ENCODE measurements at places on chromosomes 7 and 10.

DNA sequence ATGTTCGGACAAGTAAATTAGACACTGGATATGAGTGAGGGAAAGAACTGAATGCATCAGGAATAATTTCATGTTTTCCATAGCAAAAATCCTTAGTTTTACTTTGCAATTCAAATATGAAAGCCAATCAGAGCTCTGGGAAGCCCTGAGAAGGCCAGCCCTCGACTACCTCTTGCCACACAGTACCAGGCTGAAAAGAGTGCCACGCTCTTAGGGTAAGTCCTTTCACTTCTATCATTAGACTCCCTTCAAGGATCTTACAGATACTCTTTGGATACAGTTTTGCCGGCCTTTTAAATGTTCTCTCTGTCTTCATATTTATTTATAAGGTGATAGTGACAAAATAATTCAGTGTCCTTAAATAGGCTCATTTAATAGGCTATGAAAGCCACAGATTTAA, 1.9 kb downstream of the COBL start:
- no peak for DNase-seq

GRCh38 chr10:120415709-120416330, 41.2 kb upstream of the PLPP4 start:
- DNase-seq, result no peak

GRCh38 chr7:134548877-134549276, at the start of gene AKR1B15:
Gene AKR1B15 (plus strand): TSS chr7:134549110. CDS start chr7:134564620, 15,510 bp downstream.
- DNase-seq, result peak; percentile 91

GRCh38 chr7:1725766-1726630, 55.9 kb downstream of the ELFN1 start:
- DNase-seq, result no peak

GRCh38 chr7:71566991-71567390, 435.0 kb downstream of the GALNT17 start:
- DNase-seq, result no peak

DNA sequence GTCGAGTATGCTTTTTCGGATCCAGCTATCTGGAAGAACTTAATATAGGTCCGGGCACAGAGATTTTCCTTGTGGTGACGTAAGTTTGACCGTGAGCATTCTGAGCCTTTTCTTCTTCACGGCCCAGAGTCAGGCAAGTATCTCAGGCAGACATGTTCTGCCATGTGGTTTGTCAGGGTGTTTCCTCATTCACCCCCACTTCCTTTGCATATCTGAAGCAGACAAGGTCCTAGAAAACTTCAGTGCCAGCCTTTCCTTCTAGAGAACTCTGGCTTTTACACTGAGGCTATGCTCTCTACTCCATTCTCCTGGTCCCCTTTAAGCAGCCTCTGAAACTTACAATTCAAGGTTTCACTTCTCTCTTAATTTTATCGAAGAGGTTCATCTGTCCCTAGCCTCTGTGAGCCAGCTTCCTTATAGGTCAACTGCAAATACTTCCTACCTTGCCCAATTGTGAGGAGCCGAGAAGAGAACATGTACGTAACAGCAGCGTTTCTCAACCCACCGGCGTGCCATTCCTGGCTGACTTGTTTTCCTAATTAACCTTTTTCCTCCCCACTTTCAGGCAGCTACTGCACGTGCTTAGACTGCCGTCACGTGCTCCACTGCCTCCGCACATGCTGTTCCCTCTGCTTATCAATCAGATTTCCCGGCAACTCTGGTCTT, 47.3 kb downstream of the CDCA7L start:
- peak; percentile 51 for DNase-seq

GRCh38 chr10:109467551-109467950, 455.8 kb downstream of the XPNPEP1 start:
- no peak for DNase-seq

DNA sequence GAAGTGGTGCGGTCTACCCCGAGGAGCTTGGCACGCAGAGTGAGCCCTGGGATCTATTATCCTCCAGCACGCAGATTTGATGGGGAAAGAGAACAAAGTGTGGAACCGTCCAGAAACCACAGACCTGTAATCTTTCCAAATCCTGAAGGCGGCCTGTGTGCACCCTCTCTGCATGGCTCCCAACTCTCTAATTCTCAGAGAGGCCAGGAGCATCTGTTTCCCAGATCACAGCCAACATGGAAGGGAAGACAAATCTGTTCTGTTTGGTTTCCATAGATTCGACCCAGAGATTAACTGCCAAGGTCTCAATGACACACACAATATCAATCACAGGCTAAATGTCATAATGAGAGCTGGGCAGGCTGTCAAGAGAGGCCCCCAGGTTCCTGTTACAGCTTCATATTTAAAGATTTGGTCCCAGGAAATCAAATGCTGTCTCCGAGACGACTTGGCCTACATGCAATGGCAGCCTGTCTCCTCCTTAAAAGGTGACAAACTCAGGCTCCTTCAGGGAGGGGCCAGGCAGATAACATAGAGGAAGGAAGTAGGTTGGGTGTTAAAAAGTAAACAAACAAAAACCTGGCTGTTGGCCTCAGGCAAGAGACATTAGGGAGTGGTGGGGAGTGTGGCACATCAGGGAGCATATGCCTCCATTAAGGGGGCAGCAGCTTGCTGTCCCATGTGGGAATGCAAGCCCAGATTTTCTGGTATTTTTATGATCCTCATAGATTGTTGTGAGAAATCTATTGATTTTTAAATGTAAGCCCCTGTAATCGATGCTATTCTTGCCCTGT, 48.8 kb upstream of the SAMD8 start:
- DNase-seq, result no peak

- DNase-seq, result no peak
Measured at GRCh38 chr10:121240011-121240410, 358.2 kb downstream of the FGFR2 start.

GRCh38 chr7:92747041-92747835, 89.1 kb downstream of the CDK6 start:
- no peak for DNase-seq

DNA sequence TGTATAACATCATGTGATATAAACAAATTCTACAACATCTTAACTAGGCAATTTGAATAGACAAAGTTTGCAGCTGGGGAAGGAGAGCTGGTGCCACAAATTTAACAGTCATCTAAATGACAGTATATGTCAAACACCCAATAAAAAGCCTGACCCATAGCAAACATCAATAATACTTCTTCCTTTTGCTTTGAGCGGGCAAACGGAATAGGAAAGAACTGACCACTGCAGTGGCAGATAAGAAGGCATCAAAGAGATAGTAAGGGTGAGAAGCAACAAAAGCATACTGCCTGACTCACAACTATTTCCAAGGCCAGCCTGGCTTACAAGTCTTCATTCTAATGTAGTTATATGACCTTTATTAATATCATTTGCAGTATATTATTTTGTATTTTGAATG, 99.9 kb downstream of the LRRN3 start:
- DNase-seq, result no peak

- DNase-seq, result no peak
Measured at GRCh38 chr10:33272635-33273034, 61.8 kb downstream of the NRP1 start.

- no peak for DNase-seq
Measured at GRCh38 chr10:12980713-12981306, 20.7 kb downstream of the CCDC3 start.

DNA sequence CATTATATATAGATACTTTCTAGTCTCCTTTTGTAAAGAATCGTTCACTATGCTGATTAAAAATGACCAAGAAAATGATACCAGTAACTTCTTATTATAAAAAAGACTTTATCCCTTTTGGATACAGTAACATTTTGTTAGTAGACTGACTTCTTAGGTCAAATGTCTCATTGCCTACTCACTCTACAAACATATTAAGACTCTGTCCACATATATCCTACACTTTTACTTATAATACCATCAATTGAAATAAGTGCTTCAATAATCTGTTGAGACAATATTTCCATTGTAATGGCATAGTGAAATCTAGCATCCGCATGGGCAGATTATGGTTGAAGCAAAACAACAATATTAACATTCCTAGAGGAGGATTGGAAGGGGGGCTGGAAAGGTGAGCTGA, 180.6 kb downstream of the ARL4A start:
- no peak for DNase-seq

DNA sequence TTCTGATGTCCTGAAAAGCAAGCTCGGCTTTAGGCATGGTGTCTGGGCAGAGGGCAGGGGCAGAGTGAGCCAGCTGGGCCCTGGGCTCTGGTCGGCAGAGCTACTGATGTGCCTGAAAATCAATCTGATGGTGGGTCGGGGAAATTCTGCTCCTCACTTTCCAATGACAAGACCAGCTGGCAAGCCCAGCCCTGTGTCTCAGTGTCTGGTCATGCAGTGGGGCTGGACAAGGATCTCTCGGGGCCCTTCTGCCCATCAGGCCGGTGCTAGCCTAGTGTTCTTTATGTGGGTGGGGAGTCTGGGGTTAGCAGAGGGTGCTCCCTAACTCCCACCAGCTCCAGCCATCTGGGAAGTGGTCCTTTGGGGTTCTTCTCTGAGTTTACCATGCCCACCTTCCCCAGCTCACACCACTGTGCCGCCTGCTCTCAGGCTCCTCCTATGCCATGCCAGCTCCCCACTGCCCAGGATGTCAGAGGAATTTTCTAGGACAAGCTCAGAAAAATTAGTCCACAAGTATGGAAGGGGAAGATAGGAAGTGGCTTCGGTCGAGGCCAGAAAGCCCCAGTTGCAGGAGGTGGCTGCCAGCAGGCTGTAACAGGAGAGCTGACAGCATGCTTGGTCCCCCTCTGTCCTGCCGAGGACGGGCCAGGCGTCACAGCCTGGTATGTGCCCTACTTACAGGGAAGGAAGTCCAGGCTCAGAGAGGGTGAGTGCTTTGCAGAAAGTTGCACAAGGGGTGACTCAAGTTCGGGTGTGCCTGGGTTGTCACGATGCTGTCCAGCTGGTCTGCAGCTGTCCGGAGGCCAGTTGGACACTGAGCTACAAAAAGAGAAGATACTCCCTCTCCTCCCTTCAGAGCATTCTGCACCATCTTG, 135.2 kb downstream of the ADCY1 start:
- no peak for DNase-seq

- no peak for DNase-seq
Measured at GRCh38 chr7:6012355-6013104, 3.5 kb downstream of the AIMP2 start.

- DNase-seq, result no peak
Measured at GRCh38 chr10:27743877-27744801, 1.5 kb downstream of the MKX start.

DNA sequence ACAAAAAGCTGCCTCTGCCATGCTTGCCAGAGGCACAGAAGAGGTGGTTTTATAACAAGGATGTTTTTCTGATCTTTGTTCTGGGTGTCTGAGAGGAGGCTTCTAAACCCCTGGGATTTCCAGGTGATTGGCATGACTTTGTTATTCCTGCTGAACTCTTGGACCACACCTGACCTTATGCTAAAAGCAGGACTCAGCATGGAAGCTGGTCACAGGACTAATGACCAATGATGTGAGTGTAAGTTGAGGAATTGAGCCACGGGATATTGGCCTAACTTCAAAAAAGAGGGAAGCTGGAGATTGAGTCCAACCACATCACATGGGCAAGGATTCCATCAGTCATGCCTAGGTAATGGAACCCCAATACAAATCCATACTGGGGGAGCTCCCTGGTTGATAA, 437.9 kb downstream of the POM121L12 start:
- DNase-seq, result no peak

- no peak for DNase-seq
Measured at GRCh38 chr7:38806912-38807311, 102.1 kb downstream of the VPS41 start.

- DNase-seq, result no peak
Measured at GRCh38 chr7:141027043-141027442, 12.3 kb upstream of the MRPS33 start.

DNA sequence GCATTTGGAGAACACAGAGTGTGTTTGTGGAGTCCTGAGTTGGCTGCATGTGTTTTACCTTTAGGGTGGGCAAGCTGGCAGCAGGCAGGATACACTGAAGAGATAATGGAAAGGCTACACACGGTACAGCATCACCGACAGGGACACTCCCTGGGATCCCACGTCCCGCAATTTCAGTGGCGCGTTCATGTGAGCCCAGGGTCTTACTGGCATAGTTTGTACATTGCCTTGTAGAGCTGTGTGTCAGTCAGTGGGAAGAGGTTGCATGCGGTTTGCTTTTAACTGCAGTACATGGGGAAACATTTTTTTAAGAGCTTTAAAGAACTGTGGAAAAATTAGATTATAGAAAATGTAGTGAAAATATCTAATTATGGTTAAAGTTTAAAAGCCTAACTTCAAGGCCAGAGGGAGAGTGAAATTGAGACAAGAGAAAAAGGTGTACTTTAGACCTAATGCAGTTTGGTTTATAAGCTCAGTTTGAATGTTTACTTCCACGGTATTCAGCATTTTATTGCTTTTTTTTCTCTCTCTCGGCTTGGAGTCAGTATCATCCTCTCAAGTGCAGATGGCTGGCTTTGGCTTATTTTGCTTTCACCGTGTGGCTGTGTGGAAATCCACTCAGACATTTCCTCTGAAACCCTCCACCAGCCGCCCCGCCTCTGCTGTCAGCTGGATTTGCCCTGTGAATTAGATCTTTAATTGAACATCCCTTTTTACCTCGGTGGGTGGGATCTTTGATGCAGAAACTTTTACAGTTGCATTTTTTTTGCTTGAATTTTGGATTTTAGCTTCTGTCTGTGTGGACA, 364.2 kb upstream of the COBL start:
- no peak for DNase-seq

DNA sequence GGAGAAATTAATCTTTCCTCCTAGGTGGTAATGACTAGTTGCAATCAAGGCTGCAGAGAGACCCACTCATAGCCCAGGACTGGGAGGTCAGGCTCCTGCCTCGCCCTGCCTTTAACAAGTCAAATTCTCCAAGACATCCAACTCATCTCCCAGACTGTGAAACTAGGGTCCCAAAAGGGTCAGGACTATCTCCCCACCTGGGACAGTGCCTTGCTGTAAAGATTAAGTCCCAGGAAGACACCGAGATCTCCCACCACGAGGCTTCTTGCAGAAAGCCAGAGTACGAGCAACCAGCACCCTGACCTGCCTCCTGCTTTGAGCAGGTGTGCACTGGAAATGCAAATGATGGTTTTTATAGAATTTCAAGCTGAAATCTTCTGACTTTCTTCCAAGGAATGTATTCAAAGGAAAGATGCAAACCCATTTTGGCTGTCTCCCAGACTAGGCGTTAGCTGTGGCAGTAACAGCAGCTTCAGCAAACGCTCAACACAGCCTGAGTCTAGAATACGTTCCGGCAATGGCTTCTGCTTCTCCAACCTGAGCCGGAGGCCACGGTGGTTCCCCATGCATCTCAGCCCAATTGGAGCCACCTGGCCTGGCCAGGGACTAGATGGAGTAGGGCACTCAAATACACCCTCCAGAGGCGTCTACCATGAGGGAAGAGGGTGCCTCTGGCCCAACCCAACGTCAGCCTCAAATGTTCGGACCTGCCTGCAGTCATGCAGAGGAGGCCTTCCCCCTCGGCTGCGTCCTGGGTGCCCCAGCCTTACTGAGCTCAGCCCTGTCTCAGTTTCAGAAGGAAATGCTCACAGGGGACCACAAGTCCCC, 170.4 kb downstream of the PRKAG2 start:
- no peak for DNase-seq

- DNase-seq, result no peak
Measured at GRCh38 chr10:63142136-63142535, 9.0 kb downstream of the NRBF2 start.

GRCh38 chr7:47291461-47292081, 290.3 kb downstream of the TNS3 start:
- DNase-seq, result peak; percentile 73

GRCh38 chr7:71595176-71595575, 463.2 kb downstream of the GALNT17 start:
- no peak for DNase-seq

Measured in GM12865 (cell line).